Dermis blood vessel endothelial cell (primary cell): ENCODE measurements at places on chromosomes 1 and 21. TPM values are rescaled to one million over a fixed set of nuclear protein-coding genes. Genes with fewer than 3 reads are reported as not detected.

CHRM3 gene
- 1.4 and 2.6 TPM in 2 replicates for total RNA-seq

DISP3 gene
- 0.09 TPM in 1 of 2 replicates, not detected in the other for total RNA-seq

CAPN8 gene
- not detected in 2 replicates for total RNA-seq

OR14K1 gene
- not detected in 2 replicates for total RNA-seq

RPE65 gene
- total RNA-seq = not detected in 2 replicates

HRNR gene
- total RNA-seq = under 0.01 TPM in 1 of 2 replicates, not detected in the other

CR1L gene
- total RNA-seq = 0.14 TPM in 1 of 2 replicates, not detected in the other
